ENCODE measurements at places on chromosomes 7 and 10.

GRCh38 chr7:106050746-106051117 is 61.4 kb downstream of the SYPL1 start:
- DNase-seq: no peak

- no peak for DNase-seq
Measured at GRCh38 chr7:3806516-3806915, 505.5 kb downstream of the SDK1 start.

DNA sequence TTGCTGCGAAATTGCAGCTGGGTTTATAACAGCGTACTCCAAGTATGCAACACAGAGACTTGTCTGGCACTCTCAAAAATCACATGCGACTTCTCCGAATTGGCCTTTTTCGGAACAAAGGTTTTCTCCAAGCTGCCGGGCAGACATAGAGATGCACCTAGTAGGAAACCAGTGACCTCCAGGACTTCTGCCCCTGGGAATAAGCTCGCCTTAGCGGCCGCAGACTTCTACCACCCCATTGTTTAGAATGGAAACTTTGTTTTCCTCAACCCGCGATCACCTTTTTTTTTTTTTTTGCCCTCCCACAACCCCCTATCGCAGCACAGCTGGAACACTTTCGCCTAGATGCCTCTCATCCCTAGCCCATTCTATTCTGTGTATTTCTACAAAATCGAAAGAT is 4.9 kb upstream of the HOXA10 start:
- DNase-seq: no peak

- DNase-seq: no peak
Measured at GRCh38 chr10:124279882-124280281, 138.8 kb downstream of the OAT start.

- DNase-seq: no peak
Measured at GRCh38 chr7:51783241-51783640, 466.6 kb upstream of the COBL start.

- no peak for DNase-seq
Measured at GRCh38 chr10:132666705-132667341, 119.1 kb downstream of the NKX6-2 start.

GRCh38 chr10:97577701-97578100 is 5.1 kb downstream of the ANKRD2 start:
- no peak for DNase-seq

GRCh38 chr7:155897758-155898386 is 85.6 kb upstream of the SHH start:
- no peak for DNase-seq

GRCh38 chr10:74898201-74898976 is 72.0 kb downstream of the KAT6B start:
- DNase-seq: no peak

DNA sequence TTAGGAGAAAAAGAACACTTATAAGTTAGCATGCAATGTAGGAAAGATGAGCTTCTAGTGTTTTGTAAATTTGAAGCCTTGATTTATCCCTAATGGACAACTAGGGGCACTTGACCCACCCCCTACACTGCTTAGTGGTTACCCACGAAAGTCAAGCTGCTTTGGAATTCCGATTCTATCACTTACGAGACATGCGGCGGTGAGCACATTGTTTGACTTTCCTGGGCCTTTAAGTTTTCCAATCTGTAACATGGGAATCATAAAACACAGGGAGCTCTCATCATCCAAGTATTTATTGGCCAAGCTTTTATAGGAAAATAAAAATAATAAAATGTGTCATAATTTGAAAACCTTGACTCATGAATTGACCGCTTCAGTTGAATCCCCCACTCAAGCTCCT is 78.7 kb upstream of the PDK4 start:
- DNase-seq: no peak

All from fibroblast of the conjunctiva (primary cell).